ENCODE measurements at places on chromosomes 2 and 18.

DNA sequence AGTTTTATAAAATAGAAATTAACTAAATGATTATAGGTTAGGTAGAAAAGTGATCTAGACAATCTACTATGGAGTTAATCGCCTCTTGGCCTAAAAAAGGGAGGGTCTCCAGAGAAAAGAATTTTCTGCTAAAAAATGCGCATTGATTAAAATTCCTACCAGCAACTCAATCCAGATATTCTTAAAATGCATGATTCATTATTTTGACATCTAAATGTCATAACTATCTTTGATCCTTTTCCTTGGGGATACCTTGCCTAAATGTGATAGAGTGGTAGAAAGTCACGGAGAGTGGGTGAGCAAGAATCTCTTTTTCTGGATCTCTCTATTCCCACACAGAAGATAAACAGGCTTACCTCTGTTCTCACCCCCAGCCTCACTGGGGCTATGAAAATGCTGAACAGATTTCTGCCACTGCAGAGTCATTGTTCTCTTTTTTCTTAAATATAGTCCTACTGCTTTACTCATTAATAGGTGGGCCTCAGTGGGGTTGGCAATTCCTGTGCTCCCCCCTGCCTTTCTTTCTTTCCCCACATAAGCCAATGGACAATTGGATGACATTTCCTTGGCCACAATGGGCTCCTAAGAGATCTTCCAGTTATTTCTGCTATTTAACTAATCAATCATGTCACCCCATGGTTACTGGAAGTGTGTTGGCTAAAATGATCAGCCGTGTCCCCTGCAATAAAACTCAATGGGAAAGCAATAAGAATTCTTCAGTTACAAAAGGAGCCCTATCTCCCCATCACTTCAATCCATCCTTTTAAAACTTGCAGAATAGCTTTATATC lies 5.8 kb upstream of the ASXL3 start:
- no peak for DNase-seq

DNA sequence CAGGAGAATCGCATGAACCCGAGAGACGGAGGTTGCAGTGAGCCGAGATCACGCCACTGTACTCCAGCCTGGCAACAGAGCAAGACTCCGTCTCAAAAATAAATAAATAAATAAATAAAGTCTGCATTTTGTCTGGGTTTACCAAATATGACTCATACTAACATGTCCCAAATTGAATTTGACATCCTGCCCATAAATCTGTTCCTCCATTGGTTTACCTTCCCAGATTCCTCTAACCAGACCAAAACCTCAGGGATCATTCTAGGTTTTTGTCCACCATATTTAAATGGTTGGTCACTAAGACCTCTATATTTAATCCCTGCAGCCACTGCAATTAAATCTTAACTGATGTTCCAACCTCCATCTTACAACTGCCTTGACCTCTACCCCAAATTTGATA lies 150.9 kb downstream of the ATAD2B start:
- no peak for DNase-seq

DNA sequence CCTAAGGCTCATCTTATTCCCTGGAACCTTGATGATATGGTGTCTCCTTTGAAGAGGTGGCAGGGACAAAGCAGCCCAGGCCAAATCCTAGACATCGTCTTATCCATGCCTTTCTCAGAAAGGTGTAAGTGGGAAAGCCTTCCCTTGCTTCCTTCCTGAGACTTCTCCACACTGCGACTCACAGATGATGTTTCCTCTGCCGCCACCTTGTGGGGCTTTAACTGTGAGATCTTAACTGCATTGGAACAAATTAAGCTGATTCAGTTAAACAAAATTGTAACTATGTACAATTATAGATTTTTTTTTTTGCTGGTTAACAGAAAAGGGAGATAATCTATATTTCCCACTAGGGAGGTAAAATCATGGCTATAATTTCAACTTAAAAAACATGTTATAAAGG lies 10.0 kb upstream of the GCA start:
- peak; percentile 46 for DNase-seq

GRCh38 chr18:3164381-3164780 lies 55.4 kb downstream of the MYOM1 start:
- no peak for DNase-seq

GRCh38 chr2:196601430-196602306 lies 37.8 kb upstream of the CCDC150 start:
- DNase-seq: peak; percentile 59

DNA sequence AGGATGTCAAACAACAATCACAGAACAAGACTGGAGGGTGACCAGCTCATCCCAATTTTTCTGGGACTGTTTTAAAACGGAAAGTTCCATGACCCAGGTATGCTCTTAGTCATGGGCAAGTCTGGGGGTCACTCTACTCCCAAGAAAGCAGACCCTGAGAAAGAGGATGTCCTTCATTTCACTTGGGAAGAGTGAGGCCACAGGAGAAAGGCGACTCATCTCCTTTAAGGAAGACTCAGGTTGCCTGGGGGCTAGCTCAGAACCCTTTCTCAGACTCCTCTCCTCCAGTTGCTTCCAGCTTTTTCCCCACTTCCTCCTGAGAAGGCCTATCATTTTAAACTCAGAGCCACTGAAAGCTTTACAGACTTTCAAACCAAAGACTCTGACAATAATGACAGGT lies 9.3 kb downstream of the RNF152 start:
- no peak for DNase-seq

DNA sequence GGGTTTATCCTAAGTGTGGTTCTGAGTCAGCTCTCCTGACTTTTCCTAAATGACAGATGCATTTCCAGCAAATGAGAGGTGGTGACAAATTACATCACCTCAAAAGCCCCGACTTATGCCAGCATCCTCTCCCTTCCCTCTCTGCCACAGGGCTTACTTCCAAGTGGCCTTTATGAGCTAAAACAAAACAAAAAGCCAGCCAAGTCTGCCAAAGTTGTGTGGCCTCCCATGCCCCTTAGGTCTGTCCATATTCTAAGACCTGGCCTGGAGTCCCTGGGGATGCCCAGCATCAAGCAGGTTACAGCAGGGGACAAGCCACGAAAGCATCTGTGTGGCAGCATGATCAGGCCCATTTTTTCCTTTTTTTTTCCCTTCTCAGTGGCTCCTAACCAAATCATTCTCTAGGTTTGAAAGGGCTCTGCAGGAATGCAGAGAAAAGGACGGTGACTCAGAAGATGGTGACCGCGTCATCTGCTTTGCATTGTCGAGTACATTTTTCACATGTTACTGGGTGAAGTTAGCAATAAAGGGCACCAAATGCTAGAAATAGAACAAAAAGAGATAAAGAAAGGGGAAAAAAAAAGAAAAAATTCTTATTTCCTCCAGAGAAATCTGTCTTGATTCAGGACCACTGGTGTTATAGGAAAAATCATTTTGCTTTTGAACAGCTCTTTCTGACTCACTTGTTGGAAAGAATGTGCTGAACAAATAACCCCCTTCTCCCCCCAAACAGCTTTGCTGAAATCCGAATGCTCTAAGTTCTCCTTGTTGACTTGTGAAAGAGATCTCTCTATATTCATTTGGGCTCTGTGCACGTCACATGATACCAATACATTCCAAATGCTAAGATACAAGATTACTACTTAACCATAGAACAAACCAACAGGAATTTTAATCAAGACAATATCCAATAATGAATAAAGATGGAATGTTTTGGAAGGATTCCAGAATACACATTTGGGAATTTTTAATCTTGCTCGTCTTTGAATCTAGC lies 178.7 kb downstream of the EN1 start:
- no peak for DNase-seq

DNA sequence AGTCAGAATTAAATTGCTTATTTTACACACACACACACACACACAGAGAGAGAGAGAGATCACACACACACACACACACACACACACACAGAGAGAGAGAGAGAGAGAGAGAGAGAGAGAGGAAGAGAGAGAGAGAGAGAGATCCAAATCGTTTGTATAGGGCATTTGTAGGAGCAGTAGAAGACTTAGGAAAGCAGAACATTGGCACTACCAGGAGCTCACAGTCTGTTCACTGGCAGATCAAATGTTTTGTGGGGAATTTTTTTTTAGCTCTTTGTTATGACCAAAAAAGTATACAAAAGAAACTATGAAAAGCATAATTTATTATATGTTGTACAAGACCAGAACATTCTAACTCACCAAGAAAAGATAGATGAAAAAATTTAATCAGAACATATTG lies 81.8 kb downstream of the MBD5 start:
- no peak for DNase-seq

- no peak for DNase-seq
These were observed 824.9 kb downstream of the GALR1 start for GRCh38 chr18:78074400-78075020.

DNA sequence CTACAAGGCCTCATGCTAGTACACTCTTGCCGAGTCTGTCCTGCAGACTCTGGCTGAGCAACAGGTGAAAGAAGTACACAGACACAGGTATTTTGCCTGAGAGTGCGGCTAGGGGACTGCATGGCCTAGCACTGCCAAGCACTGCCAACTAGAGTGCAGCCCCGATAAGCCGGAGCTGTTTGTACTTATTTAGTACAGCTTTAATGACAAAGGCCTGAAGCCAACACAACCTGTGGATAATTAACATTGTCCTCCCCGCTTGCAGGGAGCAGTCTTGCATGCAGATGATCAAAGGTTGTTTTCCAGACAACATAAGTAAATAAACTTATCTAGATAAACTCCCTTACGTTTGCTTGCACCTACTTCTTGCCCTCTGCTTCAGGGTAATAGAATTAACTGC lies 63.7 kb upstream of the MMADHC start:
- no peak for DNase-seq

GRCh38 chr2:64591188-64591587 lies 62.5 kb downstream of the SERTAD2 start:
- DNase-seq: no peak

DNA sequence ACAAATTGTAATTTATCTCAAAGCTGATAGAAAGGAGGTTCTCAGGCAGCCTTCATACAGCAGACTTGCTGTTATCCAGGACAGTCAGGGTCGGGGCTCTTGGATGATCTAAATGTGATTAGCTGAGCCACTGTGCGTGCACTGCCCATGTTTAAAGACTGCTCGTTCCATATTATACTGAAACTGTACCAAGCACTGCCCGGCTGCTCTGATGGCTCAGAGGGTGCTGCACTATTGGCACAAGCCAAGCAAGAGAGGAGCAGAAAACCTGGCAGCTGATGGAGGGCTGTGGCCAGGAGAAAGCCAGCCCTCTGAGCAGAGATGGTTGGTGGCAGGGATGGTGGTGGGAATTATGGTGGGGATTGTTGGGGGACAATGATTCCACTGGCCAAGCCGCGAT lies 63.4 kb downstream of the COL6A3 start:
- no peak for DNase-seq

DNA sequence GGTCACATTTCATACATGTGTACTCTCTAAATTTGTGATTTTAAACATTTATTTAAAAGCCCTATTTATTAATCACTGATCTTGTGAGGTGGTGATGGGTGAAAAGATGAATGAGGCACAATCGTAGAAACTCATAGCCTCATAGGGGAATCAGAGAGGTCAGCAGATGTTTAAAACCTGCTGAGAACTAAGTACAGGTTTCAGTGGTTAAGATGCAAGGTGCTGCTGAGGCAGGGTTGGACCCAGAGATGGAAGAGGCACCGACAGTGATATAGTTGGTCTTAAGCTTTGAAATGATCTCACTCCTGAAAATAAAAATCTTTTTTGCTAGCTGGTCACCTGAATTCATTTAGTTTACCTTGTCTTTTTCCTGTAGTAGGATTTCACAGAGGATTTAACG lies 49.6 kb downstream of the LINC00305 start:
- no peak for DNase-seq

DNA sequence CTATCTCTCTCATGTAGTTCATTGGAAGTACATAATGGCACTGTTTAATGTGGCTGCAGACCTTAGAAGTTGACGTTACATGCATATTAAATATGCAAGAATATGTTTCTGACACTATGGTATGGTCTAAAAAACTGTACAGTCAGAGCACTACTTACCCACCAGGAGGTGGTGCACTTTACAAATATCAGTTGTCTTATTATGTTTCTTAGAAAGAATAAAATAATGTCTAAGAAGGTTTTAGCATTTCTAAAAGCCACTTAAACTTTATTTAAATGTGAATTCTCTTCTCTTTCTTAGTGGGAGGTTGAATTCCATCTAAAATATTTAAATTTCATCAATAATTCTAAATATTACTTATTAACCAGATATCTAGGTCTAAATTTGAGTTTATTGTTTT lies 4.3 kb downstream of the TMEFF2 start:
- no peak for DNase-seq

- peak; percentile 51 for DNase-seq
These were observed 1.1 kb upstream of the FARP2 start for GRCh38 chr2:241354668-241355658.

GRCh38 chr2:57760381-57760801 lies 286.2 kb upstream of the VRK2 start:
- peak; percentile 21 for DNase-seq

DNA sequence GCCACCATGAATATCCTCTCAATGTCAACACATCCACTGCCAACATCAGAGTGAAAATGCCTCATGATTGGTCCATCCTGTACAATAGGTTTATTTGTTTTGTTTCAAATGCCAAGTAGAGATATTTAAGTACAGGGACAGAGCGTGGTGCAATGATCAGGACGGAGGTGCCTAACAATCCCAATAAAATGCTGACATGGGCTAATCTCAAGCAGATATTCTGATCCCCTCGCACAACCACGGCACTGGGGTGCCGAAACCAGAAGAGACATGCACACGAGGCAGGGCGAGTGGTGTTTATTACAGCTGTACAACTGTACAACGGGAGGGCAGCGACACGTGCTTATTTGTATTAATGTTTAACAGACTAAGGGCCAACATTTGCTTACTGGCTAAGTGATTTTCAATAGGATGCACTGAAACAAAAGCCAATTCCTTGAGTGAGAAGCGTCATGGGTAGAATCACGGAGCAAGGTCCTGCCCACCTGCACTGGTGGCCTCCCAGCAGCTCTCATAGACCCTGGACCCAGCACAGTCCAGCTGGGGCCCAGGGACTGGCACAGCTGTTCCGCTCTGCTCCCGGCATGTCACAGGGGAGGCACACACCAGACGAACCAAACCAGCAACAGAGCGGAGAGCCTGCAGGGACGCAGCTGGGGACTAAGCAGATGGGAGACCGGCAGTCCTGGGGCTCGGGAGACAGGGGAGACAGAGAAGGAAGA lies 101.4 kb downstream of the HDAC4 start:
- DNase-seq: peak; percentile 58

DNA sequence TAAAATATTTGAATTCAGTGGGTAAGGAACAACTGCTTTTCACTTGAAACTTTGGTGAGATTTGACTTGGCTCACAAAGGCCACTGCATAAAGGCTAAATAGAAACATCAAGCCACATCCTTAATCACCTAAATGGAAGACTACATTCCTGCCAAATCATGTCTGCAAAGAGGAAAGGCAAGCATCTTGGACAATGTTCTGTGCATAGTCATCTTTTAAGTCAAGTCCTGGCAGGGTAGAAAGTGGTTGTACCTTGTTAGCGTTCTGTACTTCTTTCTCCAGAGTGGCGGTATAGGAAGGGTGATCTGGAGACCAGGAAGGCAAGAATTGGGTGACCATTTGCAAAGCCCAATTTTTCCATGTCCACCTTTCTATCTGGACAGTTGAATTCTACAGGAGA lies 121.4 kb upstream of the SLC14A2 start:
- no peak for DNase-seq
